Activated naive CD4-positive, alpha-beta T cell (primary cell): ENCODE measurements at places on chromosomes 16 and 17.

- no peak for DNase-seq
These were observed 6.3 kb upstream of the MMP28 start for GRCh38 chr17:35801583-35802224.

- no peak for DNase-seq
These were observed 12.9 kb downstream of the BBS2 start for GRCh38 chr16:56506941-56507340.

DNA sequence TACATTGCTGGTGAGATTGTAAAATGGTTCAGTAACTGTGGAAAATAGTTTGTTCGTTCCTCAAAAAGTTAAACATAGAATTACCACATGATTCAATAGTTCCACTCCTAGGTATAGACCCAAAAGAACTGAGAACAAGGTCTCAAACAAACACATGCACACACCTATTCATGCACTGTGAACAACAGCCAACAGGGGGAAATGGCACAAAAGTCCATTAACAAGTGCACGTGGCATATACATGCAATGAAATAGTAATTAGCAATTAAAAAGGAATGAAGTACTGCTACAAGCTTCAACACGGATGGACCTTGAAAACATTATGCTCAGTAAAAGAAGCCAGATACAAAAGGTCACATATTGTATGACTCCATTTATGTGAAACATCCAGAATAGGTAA, 23.8 kb downstream of the SDK2 start:
- no peak for DNase-seq

- DNase-seq: peak; percentile 41
These were observed 480 bp upstream of the PROCA1 start for GRCh38 chr17:28712032-28712704.

DNA sequence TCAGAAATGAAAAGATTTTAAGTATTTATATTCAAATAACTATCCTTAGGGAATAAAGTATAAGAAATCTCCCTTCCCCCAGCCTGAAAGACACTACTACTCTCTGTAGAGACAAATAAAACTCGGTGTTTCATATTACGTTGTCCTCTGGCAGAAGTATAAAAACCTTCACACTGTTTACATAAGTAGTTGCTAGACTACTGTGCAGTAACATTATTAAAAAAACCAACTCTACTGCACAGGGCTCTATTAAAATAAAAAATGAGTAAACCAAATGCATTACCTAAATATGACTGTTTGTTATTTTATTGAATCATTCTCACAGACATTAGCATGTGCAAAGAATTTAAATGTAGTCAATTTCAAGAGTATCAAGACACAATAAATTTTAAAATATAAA, 67.4 kb downstream of the MED13 start:
- no peak for DNase-seq

DNA sequence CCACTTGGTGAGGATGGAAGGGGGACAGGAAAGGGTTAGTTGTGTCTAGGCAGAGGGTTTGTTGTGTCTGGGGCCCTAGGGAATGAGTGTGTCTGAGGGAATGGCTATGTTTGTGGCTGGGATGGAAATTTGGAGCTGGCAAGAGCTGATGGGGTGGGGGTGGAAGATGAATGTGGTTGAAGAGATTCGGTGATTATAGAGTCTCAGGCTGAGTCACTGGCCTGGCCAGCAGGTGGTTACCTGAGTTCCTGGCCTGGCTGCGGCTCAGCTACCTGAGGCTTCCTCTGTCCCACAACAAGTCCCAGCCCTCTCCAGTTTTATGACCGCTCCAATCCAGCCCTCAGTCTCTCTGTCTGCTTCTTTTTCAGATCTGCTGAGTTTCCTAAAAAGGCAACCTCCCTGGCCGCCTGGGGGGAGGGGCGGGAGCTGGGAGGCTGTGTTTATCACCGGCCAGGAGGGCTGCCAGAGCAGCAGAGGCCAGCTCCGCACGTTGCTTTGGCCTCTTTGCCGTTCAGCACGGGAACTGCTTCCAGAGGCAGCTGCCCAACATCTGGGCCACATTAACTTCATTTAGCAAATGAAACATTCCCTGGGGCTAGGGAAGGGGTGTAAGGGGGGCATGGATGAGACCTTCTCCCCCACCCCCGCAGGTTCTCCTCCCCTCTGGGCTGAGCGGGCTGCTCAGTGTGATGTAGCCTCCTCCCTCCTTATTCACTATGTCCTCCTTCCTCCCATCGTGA, 21.8 kb downstream of the ITGB3 start:
- DNase-seq: no peak

- DNase-seq: no peak
These were observed 7.2 kb downstream of the OMG start for GRCh38 chr17:31289790-31290189.

DNA sequence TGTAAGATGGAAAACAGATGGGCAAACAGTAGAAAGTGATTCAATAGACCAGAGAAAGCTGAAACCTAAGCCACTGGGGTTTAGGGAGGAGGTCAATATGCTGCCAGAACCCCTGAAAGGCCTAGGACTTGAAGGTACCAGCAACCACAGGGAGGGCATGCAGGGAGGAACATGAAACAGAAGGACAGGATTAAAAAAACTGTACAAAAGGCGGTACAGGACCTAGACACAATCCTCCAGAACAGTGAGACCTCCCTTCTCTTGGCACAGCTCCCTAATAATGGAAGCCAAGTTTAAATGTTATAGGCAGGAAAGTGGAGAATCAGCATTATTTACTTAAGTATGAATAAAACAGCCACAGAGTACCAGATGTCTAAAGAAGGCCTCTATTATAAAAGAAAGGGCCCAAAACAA, 105.5 kb downstream of the SPAG9 start:
- no peak for DNase-seq

- DNase-seq: no peak
These were observed 8.9 kb upstream of the MYL4 start for GRCh38 chr17:47200325-47200664.

- DNase-seq: no peak
These were observed at the start of gene MT1E for GRCh38 chr16:56625140-56625942. Gene MT1E, plus strand, starts transcription at chr16:56625781. Its CDS starts 71 bp downstream, at chr16:56625852.

DNA sequence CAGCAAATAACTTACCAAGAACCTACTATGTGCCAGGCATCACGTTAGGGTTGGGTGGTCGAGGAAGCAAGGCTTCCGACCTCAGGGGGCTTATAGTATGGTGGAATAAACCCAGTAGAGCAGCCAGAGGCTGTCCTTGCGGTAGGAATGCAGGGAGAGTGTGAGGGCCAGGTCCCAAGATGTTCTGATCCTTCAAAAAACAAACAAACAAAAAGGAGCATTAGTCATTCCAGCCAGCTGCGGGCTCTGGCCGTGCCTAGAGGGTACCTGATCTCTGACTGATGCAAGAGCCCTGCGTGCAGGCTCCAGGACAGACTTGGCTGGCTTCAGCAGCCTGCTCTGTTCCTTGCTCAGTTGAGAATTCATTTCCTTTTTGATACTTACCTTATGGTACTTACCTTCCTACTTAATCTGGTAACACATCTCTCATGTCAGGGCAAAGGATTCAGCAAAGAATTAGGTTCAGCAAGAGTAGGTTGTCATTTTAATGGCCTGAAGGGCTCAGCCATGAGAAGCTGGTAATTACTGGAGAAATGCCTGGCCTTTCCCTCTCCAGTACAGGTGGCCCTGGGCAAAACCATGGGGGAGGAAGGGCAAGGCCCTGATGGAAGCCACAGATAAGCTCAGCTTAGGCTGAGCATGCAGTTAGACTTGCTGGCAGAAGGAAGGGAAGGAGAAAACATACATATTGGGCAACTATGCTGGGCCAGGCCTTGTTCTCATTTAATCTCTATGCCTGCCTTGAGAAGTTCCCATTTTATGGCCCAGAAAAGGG, 18.4 kb downstream of the CYB5D2 start:
- DNase-seq: no peak

DNA sequence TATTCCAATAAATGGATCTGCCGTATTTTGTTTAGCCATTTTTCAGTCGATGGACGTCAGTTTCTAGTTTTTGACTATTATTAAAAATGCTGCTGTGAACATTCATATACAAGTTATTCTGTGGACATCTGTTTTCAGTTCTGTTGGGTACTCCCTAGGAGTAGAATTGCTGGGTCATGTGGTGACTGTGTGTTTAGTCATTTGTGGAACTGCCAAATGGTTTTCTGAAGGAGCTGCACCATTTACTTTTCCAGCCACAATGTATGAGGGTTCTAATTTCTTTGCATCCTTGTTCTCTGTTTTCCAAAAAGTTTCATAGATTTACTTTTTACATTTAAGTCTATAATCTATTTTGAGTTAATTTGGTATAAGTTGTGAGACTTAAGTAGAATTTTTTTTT, 29.5 kb downstream of the CYLD start:
- no peak for DNase-seq

GRCh38 chr16:69412287-69412686, 12.1 kb upstream of the CYB5B start:
- DNase-seq: no peak
